ENCODE measurements at places on chromosomes 12 and 14.
A peak's percentile ranks its signal among the peaks of the same experiment; 100 is the strongest.

- no peak for DNase-seq
Measured at GRCh38 chr14:21673718-21674117, at the start of gene OR4E1. TSS of gene OR4E1 (minus strand) at chr14:21673818. CDS start at chr14:21670935, 2,883 bp downstream.

DNA sequence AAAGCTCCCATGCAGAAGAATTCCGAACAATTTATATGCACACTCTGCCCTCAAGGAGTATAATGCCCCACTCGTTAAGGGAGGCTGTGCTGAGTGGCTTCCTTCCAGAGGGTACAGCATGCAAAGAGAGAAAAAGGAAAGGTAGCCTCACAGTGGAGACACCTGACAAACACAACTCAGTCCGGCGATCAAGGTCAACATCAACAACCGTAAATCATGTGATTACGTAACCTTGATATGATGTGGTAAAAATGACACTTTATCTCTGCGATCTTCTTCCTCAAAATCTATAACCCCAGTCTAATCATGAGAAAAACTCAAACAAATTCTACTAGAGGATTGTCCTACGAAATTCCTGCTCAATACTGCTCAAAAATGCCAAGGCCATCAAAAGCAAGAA is 400.5 kb upstream of the CCDC196 start:
- no peak for DNase-seq

DNA sequence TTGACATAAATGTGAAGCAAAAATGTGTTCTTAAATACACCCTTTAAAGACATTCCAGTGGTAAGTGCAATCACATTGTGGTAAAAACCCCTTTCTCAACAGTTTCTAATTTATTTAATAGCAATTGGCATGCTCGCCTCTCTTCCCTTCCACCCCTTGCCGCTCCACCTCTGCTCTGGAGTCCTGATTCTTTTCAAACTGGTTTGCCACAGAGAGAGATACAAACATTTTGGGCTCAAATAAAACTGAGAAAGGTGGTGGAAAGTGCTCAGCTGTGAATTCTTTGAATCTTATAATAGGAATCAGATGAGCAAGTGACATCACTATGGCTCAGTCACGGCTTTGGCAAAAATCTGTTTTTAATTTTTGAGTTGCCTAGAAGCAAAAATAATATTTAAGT is 993.9 kb downstream of the GALC start:
- no peak for DNase-seq

- DNase-seq, result no peak
Measured at GRCh38 chr12:2152134-2152533, 99.3 kb downstream of the CACNA1C start.

DNA sequence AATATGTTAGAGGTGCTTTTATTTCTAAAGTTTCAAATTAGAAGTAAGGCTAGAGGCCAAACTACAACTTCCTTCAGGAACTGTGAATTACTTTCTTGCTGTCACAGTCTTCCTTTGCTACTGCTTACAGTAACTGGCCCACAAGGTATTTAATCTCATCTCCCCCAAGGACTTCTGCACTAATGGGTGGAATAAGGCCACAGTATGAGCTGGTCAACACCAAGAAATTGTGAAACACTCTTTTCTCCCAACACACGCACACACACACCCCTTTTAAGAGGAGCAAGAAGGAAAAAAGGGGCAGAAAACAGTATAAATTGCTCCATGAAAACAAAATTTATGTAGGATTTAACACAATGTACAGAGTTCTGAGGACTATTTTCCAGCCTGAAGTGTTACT is 45.6 kb downstream of the SCAF11 start:
- no peak for DNase-seq

DNA sequence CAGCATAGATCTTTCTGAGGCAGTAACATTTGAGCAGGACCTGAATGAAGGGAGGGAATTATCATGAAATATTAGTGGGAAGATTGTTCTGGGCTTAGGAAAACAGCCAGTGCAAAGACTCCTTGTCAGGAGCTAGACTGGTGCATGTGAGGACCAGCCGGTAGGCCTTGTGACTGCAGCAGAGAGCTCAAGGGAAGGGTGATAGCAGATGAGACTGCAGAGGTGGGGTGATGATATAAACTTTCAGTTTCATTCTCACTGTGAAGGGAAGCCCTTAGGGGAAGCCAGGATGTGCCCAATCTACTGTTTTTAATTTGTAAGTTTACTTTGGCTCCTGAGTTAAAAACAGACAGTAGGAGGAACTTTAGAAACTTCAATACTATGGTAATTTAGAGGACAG is 12.4 kb downstream of the IL22 start:
- DNase-seq, result no peak

DNA sequence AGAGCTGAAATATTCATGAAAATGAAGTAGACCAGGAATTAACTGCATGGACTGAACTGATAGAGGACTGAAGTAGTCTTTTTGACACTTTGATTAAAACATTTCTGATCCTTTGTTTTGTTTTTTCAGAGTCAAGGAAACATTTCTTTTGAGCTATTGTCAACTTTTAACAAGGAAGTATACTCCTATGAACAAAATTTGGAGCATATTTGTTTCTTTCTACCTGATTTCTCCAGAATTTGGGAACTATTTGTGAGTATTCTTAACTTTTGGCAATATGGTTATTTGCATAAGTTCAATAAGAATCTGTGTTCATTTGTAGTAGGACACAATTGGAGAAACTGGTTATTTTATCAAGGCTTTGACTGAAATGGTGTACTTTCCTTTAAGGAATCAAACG is 71.3 kb upstream of the HECTD1 start:
- DNase-seq, result no peak

- no peak for DNase-seq
Measured at GRCh38 chr14:105356927-105357326, 41.4 kb upstream of the TEX22 start.

DNA sequence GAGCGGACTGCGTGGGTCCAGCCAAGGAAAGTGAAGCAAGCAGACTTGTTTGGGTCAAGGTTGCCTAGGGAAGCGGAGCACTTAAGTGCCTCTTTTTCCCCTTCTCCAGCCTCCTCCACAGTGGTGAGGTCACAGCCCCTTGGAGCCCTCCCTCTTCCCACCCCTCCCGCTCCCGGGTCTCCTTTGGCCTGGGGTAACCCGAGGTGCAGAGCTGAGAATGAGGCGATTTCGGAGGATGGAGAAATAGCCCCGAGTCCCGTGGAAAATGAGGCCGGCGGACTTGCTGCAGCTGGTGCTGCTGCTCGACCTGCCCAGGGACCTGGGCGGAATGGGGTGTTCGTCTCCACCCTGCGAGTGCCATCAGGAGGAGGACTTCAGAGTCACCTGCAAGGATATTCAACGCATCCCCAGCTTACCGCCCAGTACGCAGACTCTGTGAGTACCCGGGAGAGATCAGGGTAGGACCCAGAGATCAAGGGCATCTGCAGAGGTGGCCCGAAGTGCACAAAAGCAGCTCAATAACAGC is at the start of gene TSHR:
Gene TSHR, plus strand, starts transcription at position 206 of the 526 bp plus-strand sequence. Its CDS starts 60 bp downstream, at position 266.
- no peak for DNase-seq

GRCh38 chr12:19302100-19302640 is 137.1 kb upstream of the AEBP2 start:
- DNase-seq, result no peak

GRCh38 chr14:77889971-77890442 is 90.1 kb downstream of the ADCK1 start:
- DNase-seq, result peak; percentile 37

DNA sequence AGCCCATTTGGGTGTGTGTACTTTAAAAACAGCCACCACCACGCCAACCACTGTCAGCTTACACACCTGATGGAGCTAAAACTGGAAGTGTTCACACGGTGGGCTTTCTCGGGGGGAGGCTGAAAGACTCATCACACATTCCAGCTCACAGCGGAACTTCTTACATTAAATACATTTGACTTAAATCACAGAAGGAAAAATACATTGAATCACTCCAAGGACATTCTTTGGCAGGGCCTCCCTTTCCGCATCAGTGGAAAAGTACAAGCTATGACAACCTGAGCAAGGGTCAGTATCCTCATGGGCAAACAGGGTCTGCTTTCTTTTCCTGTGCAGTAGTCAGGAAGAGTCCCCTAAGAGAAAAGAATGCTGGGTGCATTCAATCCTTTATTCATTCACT is 31.0 kb upstream of the TC2N start:
- no peak for DNase-seq

- no peak for DNase-seq
Measured at GRCh38 chr12:101441461-101442224, 33.5 kb upstream of the SPIC start.

GRCh38 chr12:120759591-120760348 is 34.1 kb downstream of the ACADS start:
- no peak for DNase-seq

- no peak for DNase-seq
Measured at GRCh38 chr12:3601461-3602150, 110.6 kb downstream of the PRMT8 start.

DNA sequence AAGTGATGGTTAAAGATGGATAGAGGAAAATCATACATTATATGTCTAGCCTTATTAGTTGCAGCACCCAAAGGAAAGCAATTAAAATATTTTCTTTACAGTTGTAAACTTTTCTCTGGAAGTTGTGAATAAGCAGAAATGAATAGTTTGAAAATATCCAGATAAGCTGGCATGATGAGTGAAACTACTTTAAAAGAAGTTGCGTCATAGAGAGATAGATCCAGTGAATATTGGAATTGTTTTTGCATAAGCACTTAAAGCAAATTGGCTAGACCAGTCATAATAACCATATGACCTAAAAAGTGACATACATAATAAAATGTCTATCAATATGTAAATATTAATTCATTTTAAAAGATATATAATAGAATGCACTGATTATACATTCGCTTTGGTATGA is 132.1 kb downstream of the SOX5 start:
- DNase-seq, result no peak
